ENCODE measurements at places on chromosomes 12 and 14. TPM values are rescaled to one million over a fixed set of nuclear protein-coding genes. Genes with fewer than 3 reads are reported as not detected.

CLEC1A gene
- not detected for total RNA-seq

RNU4-1 gene
- 934 TPM for total RNA-seq

GRCh38 chr12:55726971-55727370 lies 1.8 kb downstream of the CD63 start:
- DNase-seq = no peak

TPH2 gene
- not detected for total RNA-seq

DNA sequence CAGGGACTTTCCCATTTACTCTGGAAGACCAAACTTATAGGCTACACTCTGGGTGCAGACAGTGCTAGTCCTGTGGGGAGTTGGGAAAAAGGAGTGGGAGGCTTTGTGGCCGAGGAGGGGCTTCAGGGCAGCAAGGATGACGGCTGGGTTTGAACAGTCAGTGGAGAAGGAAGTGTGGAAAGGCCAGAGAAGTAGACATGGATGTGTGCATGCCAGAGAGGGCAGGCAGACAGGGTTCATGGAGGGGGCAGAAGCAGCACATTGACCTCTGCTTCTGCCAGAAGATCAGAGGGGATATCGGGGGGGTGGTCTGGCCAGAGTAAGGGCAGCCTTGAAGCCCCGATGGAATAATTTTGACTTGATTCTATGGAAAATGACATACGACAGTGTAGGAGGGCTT lies 27.2 kb upstream of the KCNA5 start:
- DNase-seq = no peak

GRCh38 chr12:22407397-22407796 lies 72.9 kb upstream of the ST8SIA1 start:
- DNase-seq = no peak

GRCh38 chr12:132632521-132633228 lies 14.1 kb downstream of the P2RX2 start:
- DNase-seq = no peak

DNA sequence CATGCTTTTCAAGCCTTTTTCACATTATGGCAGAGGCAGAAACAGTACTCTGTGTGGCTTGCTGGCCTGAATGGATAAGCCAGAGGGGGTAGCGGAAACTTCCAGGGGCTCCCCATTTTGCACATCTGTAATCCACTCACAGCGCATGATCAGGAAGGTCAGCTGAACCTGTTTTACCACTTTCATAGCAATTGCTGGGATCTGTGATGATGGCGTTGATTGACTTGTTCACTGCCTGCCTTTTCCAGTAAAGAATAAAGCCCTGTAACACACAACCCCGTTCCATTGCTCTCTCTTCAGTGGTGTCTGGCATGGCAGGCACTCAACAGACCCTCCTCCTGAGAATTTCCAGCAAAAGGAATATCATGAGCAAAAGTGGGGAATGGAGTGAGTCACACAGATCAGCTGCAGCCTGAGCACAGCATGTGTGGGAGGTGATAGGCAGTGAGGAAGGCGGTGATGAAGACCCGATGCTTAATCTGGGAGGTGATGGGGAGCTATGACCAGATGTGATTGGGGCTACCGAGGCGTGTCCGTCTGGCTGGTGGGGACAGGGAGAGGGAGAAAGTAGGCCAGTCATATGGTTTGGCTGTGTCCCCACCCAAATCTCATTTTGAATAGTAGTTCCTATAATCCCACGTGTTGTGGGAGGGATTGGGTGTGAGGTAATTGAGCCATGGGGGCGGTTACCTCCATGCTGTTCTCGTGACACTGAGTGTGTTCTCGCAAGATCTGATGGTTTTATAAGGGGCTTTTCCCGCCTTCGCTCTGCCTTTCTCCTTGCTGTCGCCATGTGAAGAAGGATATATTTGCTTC lies 44.7 kb upstream of the CHST11 start:
- no peak for DNase-seq
